ENCODE measurements at places on chromosomes 1 and 21.

GRCh38 chr1:2406451-2407041 lies 5.8 kb downstream of the PEX10 start:
- no peak for DNase-seq

DNA sequence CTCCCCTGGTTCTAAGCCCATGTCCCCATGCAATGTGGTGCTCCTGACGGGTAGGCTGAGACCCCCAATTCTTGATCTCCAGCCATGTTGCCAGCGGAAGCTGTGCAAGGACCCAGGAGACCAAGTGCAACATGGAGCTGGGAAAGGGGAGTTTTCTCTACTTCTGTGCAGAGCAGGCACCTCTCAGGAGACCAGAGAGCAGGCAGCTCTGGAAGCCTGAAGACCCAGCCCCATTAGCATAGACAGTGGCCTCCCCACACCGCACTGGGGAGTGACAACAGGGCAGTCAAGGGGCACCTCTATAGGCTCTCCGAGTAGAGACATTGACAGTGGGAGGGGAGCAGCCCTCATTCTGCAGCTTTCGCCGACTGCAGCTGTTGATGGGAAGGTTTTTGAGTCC lies 410.2 kb downstream of the MATN1 start:
- no peak for DNase-seq

DNA sequence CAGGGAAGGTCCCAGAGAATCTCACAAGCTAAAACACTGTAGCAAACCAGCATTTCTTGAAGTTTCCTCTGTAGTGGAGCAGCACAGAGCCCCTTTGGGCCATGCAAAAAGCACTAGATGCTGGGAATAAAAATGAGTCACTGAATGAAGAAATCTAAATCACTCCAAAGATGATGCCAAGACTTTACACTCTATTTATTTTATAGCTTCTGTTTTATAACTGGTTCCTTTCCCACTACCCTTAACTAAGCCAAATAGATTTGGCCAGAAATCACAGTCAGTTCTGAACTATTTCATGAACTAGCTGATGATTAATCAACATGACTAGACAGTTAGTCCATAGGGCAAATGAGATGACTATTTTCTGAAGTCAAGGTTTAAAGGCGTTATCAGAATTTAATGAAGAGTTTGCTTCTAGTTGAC lies 89.5 kb downstream of the SCMH1 start:
- no peak for DNase-seq

DNA sequence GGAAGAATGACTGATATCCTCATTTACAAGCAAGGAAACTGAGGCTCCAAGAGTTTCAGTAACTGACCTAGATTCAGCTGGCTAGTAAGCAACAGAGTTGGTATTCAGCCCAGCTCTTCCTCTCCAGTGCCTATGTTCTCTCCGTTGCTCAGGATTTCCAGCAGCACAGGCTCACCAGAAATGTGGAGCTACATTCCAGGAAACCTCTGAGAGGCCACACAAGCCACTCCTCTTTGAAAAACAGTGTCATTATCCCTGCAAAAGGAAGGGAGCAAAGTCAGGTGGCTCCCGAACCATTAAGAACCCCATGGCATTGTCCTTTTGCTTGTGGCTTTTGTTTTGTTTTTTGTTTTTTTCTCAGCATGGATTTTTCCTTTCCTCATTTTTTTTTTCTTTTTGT lies 40.6 kb upstream of the DUSP10 start:
- no peak for DNase-seq

DNA sequence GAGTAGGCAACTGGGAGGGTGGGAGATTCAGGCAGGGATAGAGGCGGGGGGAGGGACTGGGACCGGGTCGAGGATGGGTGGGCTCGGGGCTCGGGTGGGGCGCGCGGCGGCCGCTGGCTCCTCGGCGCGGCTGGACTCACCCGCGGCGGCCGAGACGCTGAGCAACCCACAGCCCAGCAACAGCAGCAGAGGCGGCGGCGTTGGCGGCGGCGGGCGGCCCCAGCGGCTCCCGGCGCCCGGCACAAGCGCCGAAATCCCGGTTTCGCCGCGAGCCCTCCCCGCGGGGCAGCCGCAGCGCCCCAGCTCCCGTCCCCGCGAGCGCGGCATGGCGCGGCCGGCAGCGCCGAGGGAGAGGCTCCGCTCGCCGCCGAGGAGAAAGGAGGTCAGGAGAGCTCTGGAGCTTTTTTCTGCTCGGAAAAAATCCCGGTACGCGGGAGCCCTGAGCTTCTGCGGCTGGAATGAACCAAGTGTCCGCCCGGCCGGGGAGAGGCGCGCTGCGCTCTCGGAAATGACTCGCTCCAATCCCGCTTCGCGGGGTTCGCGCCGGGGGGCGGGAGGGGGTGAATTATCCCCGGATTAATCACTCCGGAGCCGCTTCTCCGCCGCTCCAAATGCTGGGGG lies at the start of gene CSMD2:
Gene CSMD2 (minus strand): TSS at position 460 of the 621 bp plus-strand sequence. CDS start 133 bp downstream, at position 327.
- DNase-seq: no peak

DNA sequence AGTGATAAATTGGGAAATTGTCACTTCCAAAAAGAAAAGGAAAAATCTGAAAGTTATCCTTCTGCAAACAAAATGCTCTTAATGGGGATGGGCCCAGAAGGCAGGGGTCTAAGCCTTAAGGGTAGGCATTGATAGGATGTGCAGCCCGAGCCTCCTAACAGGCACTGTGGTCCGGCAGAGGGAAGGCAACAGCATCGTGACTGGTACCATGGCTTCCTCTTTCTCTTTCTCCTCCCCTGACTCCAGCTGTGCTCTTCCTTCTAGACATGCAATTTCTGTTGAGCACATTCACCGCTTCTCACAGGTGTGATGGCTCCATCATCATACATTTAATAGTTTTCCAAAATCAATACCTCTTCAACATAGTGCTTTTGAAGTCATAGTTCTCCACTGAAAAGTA lies 91.5 kb downstream of the SELENOF start:
- no peak for DNase-seq

GRCh38 chr1:95257758-95258157 lies 23.7 kb downstream of the RWDD3 start:
- peak; percentile 10 for DNase-seq

DNA sequence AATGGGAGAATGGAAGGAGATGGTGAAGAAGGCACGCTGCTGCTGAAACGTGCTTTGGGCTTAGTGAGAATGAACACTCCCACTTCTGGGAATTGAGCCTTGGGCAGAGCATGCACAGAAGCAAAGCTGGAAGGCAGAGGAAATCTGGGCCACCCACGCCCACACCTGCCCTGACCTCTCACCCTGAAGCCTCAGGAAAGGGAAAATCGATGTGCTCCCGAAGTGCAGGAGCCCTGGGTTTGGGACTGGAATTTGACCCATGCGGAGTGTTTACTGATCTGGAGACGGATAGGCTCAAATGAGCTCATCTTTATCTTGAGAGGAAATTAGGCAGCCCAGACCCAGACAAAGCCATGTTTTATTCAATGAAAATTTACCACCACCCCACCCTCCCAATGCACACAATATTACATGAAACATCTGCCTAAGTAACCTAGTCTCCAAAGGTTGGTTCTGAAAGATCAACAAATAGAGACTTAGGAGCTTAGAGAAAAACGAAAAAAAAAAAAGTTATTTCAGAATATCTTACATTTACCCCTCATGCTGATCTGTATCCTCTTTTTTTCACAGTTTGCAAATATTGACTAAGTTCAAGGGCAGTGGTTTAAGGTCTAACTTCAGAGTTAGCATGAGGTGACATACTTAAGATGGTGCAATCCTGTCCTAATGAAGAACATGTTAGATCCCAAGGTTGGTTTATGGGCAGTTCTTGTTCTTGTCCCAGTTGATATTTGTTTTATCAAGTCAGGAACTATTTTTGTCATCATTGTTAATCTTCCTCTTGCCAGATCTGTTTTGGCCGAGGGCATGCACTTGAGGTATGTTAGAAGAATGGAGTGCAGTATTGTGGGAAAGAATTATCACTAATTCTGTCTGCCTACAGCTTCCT lies 63.0 kb downstream of the PROX1 start:
- no peak for DNase-seq

DNA sequence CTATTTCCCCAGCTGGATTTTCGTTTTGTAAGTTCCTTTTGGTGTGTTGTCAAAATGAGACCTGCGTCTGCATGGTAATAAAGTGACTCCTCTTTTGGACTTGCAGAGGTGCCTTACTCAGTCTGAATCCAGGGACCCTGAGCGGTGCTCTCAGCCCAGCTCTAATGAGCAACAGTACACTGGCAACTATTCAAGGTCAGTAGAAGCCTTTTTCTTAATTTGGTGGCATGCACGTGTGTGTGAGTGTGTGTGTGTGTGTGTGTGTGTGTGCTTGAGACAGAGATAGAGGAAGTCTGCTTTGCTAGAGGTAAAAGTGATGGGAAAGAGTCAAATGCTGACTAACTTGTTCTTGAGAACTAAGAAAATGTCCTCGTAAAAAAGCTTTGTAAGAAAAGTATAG lies 105.4 kb downstream of the CD247 start:
- no peak for DNase-seq

- DNase-seq: no peak
Observed at GRCh38 chr1:29671446-29672356, 435.4 kb downstream of the PTPRU start.

- DNase-seq: peak; percentile 51
Observed at GRCh38 chr1:45299981-45300668, 26.6 kb upstream of the HPDL start.

DNA sequence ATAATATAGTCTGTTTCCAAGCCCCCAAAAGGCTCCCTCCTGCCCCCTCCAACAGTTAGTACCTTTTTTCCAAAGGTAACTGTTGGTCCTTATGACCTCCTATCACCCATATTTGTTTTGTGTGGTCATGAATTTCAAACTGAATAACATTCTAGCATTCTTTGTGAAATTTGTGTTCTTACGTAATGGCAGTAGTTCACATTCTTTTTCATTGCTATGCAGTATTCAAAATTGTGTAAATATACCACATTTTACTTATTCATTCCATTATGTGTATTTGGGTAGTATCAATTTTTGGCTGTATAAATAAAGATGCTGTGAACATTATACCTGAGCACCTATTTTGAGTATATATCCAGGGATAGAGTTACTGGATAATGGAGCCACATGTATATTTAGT lies 13.4 kb downstream of the RNF11 start:
- no peak for DNase-seq

DNA sequence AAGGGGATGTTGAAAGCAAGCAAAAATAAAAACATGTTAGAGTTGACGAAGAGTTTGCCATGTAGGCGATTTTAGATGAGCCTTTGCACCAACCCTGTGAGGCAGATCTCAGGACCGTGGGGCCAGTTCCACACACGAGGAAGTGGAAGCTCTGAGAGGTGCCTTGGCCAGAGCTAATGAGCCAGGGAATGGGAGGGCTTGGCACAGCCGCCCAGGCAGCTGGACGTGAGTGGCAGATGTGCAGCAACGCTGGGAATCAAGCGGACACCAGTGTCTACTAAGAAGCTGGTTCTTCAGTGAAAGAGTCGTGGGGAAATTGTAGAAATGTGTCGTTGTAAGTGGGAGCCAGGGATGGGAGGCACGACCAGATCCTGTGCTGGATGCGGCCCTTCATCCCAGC lies 58.9 kb upstream of the COL6A1 start:
- DNase-seq: no peak
